ENCODE measurements at places on chromosomes 13 and 19. TPM values are rescaled to one million over a fixed set of nuclear protein-coding genes. Genes with fewer than 3 reads are reported as not detected.

The CAMSAP3 gene
- 16.3 TPM for total RNA-seq

- DNase-seq: no peak
These were observed 27.6 kb downstream of the DHX34 start for GRCh38 chr19:47376589-47377144.

GRCh38 chr19:4016903-4017638, 9.5 kb downstream of the PIAS4 start:
- no peak for DNase-seq

GRCh38 chr19:34350161-34350561, 14.8 kb upstream of the GPI start:
- no peak for DNase-seq

Data from frontal cortex (tissue), 4 donors.